ENCODE measurements at places on chromosomes 3 and 15.

DNA sequence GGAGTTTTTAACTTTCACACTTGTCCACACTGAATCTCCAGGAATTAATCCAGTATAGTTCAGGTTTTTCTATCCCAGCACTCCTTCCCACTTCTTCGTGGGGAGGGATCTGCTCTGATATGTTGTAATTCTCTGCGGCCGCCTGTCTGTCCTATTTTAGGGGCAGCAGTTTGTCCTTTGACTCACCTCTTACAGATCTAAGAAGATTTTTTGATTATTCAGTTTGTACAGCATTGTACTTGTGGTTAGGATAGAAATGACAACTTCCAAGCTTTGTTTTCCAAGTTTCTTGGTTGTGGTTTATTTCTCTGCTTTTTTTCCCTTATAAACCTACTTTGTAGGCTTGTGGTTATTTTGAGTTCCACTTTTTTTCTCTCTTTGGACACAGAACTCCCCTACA lies 601.7 kb downstream of the SI start:
- no peak for DNase-seq
- no peak overlapping the region for H3K27ac ChIP-seq
- no peaks in the 10 kb centered on the region for H3K4me1 ChIP-seq
- H3K36me3 ChIP-seq = no peaks in the 10 kb centered on the region
- peak overlapping the region; percentile 3 for H3K4me3 ChIP-seq
- H3K27me3 ChIP-seq = no peaks in the 10 kb centered on the region

GRCh38 chr3:154884952-154885351 lies 195.2 kb upstream of the MME start:
- H3K4me1 ChIP-seq = no peaks in the 10 kb centered on the region
- no peak overlapping the region for H3K4me3 ChIP-seq
- H3K36me3 ChIP-seq = no peaks in the 10 kb centered on the region
- DNase-seq = no peak

- peaks cover 10% of the 10 kb centered on the region for H3K4me1 ChIP-seq
- H3K27me3 ChIP-seq = no peaks in the 10 kb centered on the region
- DNase-seq = no peak
- no peak overlapping the region for H3K27ac ChIP-seq
Observed at GRCh38 chr3:29763115-29763514, 482.2 kb downstream of the RBMS3 start.

- H3K4me3 ChIP-seq = no peak overlapping the region
- no peaks in the 10 kb centered on the region for H3K4me1 ChIP-seq
- peak overlapping the region; percentile 28 for H3K27ac ChIP-seq
- no peaks in the 10 kb centered on the region for H3K27me3 ChIP-seq
- H3K36me3 ChIP-seq = peaks cover 2% of the 10 kb centered on the region
Observed at GRCh38 chr3:49421890-49422378, 339 bp downstream of the AMT start.

DNA sequence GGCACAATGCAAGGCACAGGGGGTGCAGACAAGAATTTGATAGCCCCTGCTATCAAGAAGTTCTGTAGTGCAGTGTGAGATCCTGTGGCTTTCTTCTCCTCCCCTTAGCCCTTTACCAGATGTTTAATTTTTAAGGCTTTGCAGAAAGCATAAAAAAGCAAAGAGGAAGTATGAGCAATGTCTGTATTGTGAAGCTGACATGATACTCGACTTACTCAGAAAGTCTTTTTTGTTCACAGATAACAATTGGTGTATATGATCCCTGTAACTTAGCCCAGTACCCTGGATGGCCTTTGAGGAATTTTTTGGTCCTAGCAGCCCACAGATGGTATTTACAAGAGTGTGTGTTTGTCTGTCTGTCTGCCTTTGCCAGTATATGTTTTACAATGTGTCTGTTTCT lies 58.9 kb downstream of the ATG7 start:
- H3K4me1 ChIP-seq = no peaks in the 10 kb centered on the region
- no peak overlapping the region for H3K4me3 ChIP-seq
- DNase-seq = no peak
- peaks cover 2% of the 10 kb centered on the region for H3K36me3 ChIP-seq
- no peaks in the 10 kb centered on the region for H3K27me3 ChIP-seq

Measured in aorta (tissue), 5 donors.